Thymus (tissue), 14 donors: ENCODE measurements at places on chromosomes 3 and 15.
A peak's percentile ranks its signal among the peaks of the same experiment; 100 is the strongest.

DNA sequence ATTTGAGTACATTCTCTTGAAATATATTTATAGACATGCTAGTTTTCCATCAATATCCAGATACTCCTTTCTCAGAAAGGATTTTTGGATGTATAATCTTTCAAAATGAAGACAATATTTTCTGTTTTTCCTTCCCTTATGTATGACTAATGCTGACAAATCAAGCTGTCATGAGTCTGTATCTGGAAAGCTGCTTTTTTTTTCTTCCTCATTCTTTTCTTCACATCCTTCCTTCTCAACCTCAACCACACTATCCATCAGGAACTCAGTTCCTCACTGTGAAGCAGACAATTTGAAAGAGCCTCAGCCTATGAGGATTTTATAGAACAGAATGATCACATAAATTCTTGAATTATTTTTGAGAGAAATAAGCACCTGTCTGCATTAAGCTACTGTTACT is 335.9 kb upstream of the EPHA6 start:
- DNase-seq = no peak

GRCh38 chr15:65470866-65471265 is 46.6 kb downstream of the DPP8 start:
- DNase-seq = no peak

DNA sequence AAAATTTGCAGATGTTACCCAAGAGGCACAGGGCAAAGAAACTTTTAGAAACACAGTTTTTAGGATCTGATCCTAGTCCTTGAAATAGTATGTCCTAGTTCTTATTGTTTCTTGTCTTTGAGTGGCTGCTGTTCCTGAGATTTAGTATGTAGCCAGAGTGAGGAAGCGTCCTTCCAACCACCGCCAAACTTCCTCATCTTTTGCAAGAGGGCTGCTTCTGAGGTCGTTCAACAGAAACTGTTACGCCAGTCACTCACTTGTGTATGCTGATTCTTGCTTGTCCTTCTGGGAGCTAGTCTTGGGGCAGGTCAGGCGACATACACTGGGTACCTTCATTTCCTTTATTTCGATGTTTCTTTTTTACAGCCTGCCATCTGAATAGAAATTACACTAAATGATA is 577.3 kb upstream of the ZNF717 start:
- no peak for DNase-seq

DNA sequence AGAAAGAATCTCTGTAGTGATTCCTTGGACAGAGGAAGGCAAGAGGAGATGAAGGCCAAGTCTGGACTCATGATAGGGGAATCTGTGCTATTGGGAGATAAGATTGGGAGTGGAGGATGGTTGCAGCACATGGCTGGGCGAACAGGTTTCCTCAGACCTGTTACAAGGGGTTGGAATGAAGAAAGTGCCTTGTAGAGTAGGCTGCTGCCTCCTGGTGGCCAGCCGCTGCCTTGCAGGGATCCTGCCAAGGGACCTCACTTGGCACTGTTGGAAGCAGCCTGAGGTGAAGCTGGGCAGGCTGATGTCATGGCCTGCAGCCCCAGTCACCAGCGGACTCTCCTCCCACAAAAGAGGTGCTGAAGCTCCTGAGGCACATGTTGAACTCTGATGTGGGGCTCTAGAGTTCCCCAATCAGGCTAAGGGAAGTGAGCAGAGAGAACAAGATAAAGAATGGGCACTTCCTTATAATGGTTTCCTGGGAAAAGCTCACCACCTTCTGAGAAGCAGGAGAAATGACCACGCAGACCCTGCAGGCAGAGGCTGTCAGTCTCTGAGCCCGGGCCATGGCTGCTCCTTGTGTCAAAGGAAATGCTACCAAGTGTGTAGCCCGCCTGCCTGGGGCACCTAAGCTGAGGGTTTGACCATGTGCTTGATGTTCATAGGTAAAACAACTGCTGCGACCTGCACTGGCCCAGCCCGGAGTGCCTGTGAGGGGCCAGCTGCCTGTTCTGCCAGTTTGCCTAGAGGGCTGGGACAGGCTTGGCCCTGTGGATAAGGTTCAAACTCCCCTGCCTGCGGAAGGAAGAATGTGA is 1.6 kb upstream of the TEX264 start:
- DNase-seq = peak; percentile 66

- DNase-seq = no peak
These were observed 15.2 kb upstream of the RTP2 start for GRCh38 chr3:187717572-187717971.

DNA sequence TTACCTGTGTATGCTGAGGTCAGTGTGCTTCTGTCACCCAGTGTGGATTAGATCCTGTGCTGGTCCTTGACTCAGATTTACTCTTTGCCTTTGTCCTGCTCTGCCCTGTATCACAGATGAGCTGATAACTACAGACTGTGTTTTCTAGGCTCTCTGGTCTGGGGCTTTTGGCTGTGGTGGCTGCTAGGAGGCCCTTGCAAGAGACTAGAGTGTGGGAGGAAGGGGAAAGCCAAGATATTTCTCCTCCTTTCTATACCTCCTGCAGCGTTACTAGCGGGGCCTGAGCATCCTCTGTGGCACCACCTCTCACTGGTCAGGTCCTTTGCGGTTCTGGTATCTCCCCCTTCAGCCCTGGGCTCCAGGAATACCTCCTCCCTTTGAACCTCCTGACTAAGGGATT is 282.3 kb upstream of the TBC1D5 start:
- DNase-seq = no peak

DNA sequence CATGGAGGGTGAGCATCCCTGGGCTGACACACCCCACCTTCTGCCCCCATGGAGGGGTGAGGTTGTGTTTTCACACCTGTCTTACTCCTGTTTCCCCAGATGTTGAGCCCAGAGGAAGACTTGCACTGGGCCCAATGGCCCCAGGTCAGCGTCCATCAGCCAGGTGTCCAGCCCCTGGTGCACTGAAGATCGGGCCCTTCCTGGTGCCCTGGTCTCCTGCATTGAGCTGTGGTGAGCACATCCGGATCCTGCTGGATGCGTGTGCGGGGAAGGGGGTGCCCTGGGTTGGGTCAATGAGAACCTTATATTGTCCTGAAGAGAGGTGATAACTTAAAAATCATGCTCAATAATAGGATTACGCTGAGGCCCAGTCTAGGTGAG is 227.3 kb downstream of the SNRPN start:
- no peak for DNase-seq

GRCh38 chr3:132486099-132486498 is 68.8 kb downstream of the DNAJC13 start:
- no peak for DNase-seq

DNA sequence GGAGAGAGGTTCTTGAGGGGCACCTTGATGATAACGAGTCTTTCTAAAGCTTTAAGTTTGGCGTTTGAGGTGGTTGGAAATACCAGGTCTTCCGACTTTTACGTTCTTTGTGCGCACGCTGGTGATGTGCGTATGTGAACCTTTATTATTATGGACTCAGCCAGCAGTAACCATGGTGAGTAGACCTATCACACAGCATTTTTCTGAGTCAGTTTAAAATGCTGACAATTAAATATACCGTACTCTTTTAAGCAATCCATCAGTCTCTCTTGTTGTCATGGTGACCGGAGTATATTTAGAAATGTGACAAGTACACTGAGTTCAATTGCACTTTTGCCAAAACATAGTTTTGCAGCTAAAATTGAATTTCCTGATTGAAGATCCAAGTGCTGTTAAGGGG is 172.2 kb downstream of the LPP start:
- DNase-seq = no peak

DNA sequence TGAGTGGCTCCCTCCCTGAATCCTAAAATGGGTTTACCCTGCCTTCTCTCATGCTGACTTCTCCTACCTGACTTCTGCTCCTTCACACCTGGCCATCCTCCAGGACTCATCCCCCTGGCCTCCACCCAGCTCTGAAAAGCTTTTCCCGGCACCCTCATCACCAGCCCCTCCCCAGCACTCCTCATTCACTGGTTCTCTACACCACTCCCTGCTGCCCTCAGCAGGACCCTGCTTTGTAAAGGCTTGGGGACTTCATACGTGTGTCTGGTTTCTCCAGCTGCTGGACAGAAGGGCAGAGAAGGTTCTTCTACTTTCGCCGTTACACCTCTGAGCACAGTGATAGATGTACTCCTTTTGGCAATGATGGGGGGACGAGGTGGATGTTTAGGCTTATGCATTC is 184.9 kb upstream of the UBE3A start:
- DNase-seq = no peak

DNA sequence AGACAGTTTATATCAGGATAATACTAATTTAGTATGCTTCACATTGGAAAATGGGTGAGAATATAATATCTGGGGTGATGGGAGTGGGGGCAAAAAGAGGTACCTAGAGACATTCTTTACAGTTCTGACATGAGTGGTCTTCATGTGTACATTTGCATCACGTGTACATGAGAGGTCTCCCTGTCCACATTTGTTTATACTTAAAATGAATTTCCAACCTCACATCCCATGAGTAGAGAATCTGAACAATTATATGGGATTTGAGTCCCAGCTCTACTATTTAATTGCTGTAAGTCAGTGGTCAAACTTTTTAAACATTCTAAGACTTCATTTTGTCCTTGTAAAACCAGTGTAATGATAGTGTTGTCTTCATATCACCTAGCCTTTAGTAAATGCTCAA is 408.4 kb downstream of the NAALADL2 start:
- no peak for DNase-seq

- no peak for DNase-seq
These were observed 204.4 kb downstream of the OTOL1 start for GRCh38 chr3:161700998-161701397.

GRCh38 chr15:70463453-70463834 is 299.9 kb downstream of the UACA start:
- DNase-seq = no peak

DNA sequence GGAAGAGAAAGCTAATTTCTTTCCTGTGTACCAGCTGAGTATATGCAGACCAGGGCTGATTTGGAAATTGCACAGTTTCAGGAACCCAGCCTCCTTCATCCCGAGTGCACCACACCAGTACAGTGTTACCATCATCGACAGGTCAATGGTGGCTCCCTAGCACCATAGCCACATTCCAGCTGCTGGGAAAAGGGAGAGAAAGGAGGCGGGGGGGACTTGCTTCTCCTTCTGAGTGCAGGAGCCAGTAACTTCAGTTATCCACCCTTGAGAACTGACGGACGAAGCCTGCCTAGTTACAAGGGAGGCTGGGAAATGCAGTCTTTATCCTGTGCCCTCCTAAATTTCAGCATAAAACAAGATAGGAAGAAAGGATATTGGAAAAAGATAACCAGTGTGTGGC is 129.7 kb upstream of the PRICKLE2 start:
- no peak for DNase-seq

DNA sequence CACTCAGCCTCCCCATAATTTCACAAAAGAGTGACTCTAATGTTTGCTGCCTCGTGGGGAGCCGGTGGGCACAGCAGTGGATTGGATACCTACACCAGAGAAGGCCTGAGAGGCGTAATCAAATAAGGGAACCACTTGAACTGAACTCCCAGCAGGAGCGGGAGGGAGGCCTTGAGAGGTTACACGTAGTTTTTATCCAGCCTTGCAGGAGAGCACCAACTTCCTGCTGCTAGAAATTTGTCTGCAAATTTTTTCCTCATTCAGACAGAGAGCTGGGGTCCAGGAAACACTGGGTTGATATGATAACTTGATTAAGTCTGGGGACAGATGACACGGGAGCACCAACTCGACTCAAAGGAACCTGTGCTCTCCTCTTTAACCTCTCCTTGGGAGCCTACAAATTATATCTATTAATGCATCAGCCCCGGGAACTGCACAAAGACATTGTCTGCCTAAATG is 69.8 kb downstream of the HES1 start:
- DNase-seq = no peak

- no peak for DNase-seq
These were observed 45.4 kb upstream of the TIPARP start for GRCh38 chr3:156628836-156629618.

DNA sequence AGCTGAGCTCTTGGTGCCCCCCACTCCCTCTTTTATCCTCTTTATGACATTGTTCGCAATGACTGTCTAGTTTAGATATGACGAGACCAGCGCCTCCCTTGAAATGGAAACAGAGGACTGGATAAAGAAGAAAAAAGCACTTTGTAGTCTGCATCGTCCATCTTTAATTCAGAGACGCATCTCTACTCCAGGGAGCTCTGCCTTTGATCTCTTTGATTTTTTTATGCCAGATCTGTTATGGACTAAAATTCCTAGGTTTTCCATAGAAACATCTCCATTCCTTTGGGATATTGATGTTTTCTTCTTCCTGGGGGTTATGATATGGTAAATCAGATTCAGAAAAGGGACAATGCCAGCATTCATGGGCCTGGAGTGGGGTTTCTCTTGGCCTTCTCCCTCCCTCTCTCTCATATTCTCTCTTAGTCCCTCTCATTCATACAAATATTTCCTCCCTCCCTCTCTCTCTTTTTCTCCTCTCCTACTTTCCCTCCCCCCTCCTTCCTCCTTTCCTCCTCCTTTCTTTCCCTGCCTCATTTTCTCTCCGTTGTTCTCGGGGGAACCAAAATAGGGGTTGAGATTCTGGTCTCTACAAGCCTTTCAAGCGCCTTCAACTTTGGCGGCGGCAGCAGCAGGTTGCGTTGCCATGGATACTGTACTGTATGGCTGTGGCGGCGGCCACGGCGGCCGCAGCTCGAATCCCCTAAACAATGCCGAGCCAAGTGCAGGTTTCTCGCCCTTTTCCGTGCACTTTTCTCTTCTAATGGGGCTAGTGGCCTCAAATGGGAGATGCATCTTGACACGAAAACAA is 45.5 kb downstream of the ZIC4 start:
- no peak for DNase-seq

GRCh38 chr3:174218016-174218415 is 641.1 kb upstream of the NAALADL2 start:
- DNase-seq = no peak

DNA sequence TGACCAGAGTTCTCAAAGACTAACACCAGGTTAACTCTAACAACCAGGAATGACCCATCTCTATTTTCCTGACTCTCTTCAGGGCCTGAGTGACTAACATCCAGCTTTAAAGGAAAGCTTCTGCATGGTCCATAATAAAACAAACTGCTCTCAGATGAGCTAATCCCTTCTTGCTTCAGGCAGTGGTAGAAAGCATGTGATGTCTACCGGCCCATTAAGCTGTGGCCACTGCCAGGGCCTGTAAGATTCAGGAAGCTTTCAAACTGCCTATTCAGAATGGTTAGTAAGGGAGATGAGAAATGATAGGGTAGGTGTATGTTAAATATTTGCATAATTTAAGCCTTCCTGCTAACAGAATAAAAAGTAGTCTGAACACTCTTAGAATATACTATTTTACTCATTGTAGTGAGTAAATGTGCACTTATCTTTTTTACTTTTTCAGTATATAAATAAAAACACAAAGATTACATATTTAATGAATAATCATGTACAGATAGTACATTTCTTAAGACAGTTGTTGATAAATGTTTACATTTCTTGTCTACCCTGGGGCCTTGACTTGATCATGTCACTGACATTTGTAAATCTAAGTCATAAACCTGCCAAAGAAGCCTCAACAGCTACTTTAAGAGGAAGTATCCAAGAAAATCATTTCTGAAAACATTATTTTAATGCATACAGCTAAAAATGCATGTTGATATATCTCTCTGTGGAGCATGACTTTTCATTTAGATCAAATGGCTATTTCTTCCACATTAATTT is 222.0 kb downstream of the MCTP2 start:
- DNase-seq = no peak
